ENCODE measurements at places on chromosomes 4 and X. TPM values are rescaled to one million over a fixed set of nuclear protein-coding genes. Genes with fewer than 3 reads are reported as not detected.

GRCh38 chr4:23889814-23890341, at the start of gene PPARGC1A:
Gene PPARGC1A (minus strand): TSS chr4:23890047. CDS start chr4:23889957, 90 bp downstream.
- DNase-seq, result no peak

GRCh38 chr4:153512952-153513500, 46.9 kb downstream of the TMEM131L start:
- DNase-seq, result no peak

Gene GALNTL6
- total RNA-seq, result 0.16 TPM

DNA sequence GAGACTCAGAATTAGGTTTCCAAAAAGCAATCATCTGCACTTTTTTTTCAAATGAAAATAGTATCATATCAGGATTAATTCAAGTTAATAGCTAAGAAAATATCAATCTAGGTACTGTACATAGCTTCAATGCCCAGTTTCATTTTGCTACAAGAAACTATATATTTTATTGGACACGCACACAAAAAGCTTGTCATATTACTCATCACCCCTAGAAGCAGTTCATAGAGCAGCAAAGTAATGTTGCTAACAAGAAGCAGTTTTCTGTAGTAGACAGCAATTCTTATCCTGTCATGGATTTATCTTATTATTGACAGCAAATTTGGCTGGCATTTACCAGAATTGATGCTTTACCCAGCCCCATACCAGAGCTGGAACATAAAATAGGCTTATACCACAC, 52.3 kb upstream of the LSM6 start:
- DNase-seq, result no peak

Gene HPSE
- total RNA-seq, result 7.4 TPM

DNA sequence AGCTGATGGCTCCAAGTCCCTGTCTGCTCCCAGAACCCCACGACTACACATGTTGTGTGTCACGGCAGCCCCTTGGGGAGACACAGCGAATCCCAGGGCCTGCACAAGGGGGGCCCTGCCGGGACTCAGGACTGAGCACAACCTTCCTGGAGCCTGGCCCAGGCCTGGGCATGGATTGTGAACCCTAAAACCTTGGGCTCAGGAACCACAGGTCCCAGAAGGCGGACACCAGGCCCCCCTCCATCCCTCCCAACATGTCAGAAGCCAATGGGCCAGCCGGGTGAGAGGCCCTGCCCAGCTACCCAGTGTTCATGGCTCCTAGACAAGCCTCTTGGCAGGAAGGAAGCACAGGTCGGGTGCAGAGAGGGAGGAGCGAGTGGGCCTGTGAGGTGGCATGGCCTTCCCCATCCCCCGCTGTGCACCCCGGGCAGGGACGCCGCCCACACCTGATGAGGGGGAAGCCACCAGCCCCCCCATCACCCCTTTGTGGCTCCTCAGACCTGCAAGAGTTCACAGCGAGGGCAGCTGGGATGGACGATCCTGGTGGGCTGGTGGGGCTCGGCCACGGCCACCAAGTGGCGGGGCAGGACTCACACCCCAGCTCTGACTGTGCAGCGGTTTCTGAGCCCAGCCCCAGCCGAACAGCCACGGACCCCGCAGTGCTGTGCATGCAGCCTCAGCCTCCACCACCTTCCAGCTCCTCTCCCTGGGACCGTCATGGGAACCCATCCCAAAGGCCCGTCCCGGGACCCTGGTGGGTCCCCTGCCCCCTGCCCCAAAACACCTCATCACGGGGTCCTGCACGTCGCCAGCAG, 3.7 kb downstream of the PDE6B start:
- peak; percentile 53 for DNase-seq

GRCh38 chr4:108725457-108725856, 37.4 kb downstream of the ETNPPL start:
- DNase-seq, result no peak

GRCh38 chr4:176526704-176527103, 206.9 kb downstream of the SPCS3 start:
- no peak for DNase-seq

All from mesenteric fat pad (tissue), 1 donor.